Posterior vena cava (tissue), 2 donors: ENCODE measurements at places on chromosomes 6 and 20. TPM values are rescaled to one million over a fixed set of nuclear protein-coding genes. Genes with fewer than 3 reads are reported as not detected.

DNA sequence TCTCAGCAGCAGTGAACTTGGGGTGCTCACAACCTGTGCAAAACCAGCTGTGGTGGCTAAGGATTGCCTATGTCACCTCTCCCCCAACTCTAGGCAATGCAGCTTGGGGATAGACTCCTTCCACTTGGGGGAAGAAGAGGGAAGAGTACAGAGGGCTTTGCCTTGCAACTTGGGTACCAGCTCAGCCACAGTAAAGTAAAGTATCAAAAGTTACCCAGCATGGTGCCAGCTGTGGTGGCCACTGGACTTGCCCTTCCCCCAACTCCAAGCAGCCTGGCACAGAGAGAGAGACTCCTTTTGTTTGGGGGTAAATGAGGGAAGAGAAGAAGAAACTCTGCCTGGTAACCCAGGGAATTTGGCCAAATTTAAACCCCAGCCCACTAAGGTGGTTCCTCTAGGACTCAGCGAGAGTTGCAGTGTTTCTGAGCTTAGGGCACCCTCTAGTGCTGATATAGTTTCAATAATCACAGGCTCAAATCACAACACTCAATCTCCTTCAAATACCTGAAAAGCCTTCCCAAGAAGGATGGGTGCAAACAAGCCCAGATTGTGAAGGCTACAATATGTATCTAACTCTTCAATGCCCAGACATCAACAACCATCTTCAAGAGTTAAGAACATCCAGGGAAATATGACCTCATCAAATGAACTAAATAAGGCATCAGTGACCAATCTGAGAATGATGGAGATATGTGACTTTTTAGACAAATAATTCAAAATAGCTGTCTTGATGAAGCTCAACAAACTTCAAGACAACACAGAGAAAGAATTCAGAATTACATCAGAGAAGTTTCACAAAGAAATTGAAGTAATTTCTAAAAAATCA, 7.6 kb upstream of the DEFB129 start:
- DNase-seq = no peak

GRCh38 chr6:1698527-1698926, 88.8 kb downstream of the FOXC1 start:
- DNase-seq = peak; percentile 40

GRCh38 chr6:56766806-56767178, 124.1 kb upstream of the DST start:
- DNase-seq = no peak

DNA sequence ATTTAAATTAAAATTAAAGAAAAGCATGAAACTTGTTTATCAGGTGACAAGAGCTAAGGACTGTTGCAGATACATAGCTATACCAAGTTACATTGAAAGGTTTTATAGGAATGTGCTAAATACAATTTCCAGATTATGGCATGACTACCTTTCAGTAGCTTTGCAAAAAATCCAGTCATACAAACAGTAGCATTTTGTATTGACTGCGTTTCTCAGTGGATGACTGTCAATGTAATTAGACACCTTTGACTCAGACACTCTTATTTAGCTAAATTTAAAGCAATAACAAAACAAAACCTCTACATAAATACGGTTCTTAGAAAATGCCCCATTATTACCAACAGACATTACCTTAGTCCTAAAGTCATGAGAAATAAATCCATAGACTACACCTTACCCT, 275.8 kb upstream of the RUNX2 start:
- no peak for DNase-seq

PRICKLE4 gene
- total RNA-seq = 1.4 TPM

SLC35A1 gene
- 19.4 TPM for total RNA-seq
